ENCODE measurements at places on chromosomes 3 and 15. TPM values are rescaled to one million over a fixed set of nuclear protein-coding genes. Genes with fewer than 3 reads are reported as not detected.
A peak's percentile ranks its signal among the peaks of the same experiment; 100 is the strongest.

Gene APOD
- total RNA-seq: 24.4 TPM

Gene ESYT3
- total RNA-seq: 5.3 TPM

DNA sequence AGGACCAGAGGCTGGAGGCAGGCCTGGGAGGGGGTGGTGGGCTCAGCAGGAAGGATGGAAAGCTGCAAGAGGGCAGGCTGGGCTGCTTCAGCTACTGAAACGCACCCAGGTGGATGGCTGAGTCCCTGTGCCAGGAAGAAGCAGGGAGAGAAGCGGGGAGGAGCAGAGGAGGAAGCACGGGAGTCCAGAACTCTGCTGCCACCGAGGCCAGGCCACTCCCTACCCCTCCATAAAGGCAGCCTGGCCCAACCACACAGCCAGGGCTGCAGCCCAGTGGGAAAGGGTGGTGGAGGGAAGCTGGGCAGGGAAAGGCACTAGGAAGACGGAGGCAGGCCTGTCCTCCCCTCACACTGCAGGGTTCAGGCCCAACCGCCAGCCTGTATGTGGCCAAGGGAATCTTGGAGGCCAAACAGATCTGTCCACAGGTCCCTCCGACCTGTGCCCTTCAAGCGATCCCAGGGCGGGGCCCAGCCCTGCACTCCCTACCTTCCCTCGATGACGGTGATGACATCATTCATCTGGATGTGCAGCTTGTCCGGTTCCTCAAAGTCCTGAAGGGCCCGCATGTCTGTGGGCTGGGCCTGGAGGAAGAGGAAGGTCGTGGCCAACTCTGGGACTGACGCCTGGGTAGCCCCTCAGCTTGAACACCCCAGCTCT lies 30.5 kb downstream of the TNK2 start:
- no peak for DNase-seq
- H3K4me3 ChIP-seq: no peak overlapping the region
- H3K36me3 ChIP-seq: no peaks in the 10 kb centered on the region
- no peak overlapping the region for H3K27ac ChIP-seq

Gene ATG7
- 54.9 TPM for total RNA-seq

Gene ARPP21
- total RNA-seq: 0.44 TPM

GRCh38 chr3:23728601-23729117 lies 77.1 kb upstream of the UBE2E1 start:
- DNase-seq: no peak
- no peak overlapping the region for H3K27ac ChIP-seq
- no peaks in the 10 kb centered on the region for H3K4me1 ChIP-seq
- no peaks in the 10 kb centered on the region for H3K27me3 ChIP-seq
- no peak overlapping the region for H3K4me3 ChIP-seq

Gene TPRG1
- 2.7 TPM for total RNA-seq

DNA sequence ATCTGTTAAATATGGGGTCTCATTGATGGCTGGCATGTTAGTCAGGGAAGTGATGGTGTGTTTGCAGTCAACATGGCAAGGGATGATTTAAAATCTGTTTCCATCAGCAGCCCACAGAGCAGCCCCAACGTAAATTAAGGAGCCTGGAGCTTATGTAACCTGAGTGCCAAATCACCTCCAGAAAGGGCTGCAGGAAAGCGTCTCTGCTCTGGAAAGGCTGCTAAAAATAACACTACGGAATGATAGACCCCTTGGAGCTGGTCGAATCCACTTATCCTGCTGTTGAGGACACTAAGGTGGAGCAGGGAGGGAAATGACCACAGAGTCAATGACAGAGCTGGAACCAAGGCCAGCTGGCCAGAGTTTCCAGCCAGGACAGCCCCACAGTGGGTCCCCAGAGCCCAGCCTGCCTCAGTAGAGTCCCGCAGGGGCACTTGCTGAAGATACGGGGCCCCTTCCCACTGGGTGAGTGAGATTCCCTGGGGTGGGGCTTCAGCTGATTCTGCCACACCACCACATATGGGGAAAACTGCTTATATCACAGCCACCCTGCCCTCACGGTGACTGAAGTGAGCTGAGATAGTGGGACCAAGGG lies 63.5 kb downstream of the EPHB1 start:
- no peaks in the 10 kb centered on the region for H3K4me1 ChIP-seq
- DNase-seq: no peak
- no peak overlapping the region for H3K4me3 ChIP-seq
- H3K36me3 ChIP-seq: no peaks in the 10 kb centered on the region
- H3K27me3 ChIP-seq: no peaks in the 10 kb centered on the region
- H3K27ac ChIP-seq: no peak overlapping the region

Gene ECE2
- not detected for total RNA-seq

GRCh38 chr15:23083115-23083514 lies 43.7 kb upstream of the TUBGCP5 start:
- no peaks in the 10 kb centered on the region for H3K27me3 ChIP-seq
- H3K36me3 ChIP-seq: no peaks in the 10 kb centered on the region
- no peaks in the 10 kb centered on the region for H3K4me1 ChIP-seq
- H3K27ac ChIP-seq: no peak overlapping the region

DNA sequence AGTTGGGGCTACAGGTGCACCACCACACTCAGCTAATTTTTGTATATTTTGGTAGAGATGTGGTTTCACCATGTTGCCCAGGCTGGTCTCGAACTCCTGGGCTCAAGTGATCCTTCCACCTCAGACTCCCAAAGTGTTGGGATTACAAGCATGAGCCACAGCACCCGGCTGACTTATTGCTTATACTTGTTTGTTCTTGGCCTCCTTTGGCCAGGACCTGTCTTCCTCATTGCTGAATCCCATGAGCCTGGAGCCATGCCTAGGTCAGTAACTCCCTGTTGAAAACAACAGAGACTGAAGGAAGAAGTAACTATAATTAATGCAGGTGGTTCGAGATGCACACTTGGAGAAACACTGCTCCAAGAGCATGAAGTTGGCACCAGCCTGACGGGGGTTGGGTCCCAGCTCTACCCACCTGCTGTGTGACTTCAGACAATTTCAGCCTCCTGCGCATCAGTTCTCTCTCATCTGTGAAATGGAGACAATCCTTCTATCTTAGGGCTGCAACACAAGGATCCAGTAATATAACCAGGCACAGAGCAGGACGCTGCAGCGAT lies 38.9 kb downstream of the CPN2 start:
- H3K4me3 ChIP-seq: no peak overlapping the region
- no peaks in the 10 kb centered on the region for H3K27me3 ChIP-seq
- no peak overlapping the region for H3K27ac ChIP-seq
- H3K36me3 ChIP-seq: no peaks in the 10 kb centered on the region
- peaks cover 24% of the 10 kb centered on the region for H3K4me1 ChIP-seq

DNA sequence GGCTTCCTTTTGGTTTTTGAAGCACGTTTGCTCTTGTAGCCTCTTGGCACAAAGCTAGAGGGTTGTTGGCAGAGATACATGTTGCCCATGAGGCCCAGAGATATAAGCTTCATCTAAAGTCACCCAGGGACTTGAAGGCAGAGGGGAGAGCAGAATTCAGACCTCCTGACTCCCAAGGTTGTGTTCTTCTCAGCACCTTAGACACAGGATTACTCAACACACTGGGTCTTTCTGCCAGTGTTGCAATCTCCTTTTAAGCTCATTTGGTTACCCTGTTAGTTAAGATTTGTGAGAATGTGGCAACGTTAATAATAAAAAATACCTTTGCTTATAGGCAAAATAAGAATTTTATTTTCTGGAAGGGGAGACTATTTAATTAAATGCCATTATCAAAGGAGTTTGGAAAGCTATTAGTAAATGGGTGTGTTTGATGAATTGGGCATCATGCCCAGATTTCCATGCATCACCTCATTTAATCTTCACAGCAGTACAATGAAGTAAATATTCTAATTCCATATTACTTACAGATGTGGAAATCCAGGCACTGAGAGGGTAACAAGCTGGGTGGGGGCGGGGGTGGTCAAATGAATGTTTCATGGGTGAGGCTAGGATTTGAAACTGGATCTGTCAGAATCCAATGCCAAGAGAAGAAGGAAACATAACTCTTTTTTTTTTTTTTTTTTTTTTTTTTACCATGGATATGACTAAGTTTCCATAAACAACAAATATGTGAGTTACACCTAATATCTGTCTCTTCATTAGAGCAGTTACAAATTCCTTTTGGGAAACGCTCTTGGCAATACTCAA lies 183.3 kb downstream of the NR1D2 start:
- no peak overlapping the region for H3K27ac ChIP-seq
- H3K4me1 ChIP-seq: no peaks in the 10 kb centered on the region
- peaks cover 4% of the 10 kb centered on the region for H3K36me3 ChIP-seq
- H3K27me3 ChIP-seq: no peaks in the 10 kb centered on the region

DNA sequence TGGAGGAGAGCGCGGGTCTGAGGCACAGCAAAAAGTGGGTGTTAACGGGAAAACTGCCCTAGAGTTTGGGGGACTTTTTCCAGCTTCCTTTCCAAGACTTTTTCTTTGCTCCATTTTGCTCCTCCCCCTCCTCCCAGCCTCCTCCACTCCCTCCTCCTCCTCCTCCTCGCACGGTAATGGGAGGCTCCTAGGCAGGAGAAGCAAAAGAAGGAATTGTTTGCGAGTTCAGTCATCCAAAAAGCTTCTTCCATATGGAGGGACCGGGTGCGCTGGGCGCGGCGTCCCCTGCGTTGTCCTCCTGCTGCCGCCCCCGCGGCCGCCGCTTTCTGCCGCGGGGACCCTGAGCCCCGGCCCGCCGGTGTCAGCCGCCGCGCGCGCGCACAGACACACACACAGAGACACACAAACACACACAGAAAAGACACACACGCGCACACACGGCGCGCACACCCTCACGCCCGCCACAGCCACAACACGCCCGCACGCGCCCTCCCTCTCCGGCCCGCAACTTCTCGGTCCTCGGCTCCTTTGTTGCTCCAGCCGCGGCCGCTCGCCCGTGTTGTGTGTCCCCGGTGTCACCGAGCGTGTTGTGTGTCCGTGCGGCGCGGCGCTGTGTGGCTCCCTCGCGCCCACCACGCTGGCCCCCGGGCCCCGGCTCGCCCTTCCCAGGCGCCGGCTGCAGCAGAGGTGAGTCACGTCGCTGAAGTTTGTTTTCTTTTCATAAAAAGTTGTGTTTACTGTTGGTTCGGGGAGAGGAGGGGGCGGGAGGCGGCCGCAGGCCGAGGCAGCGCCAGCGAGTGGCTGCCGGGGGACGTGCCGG lies at the start of gene BOC:
BOC (plus strand) TSS at position 228 of the 820 bp plus-strand sequence. CDS start 38,246 bp downstream, outside the sequence.
- DNase-seq: peak; percentile 84
- H3K4me3 ChIP-seq: peak within 1 kb of the TSS; percentile 83
- no peaks in the 10 kb centered on the region for H3K4me1 ChIP-seq
- H3K36me3 ChIP-seq: no peaks in the 10 kb centered on the region

Gene EFCC1
- 3.7 TPM for total RNA-seq

- H3K27ac ChIP-seq: no peak overlapping the region
- no peak for DNase-seq
- no peaks in the 10 kb centered on the region for H3K4me1 ChIP-seq
- no peaks in the 10 kb centered on the region for H3K36me3 ChIP-seq
Observed at GRCh38 chr3:33173103-33173502, 45.5 kb downstream of the SUSD5 start.

DNA sequence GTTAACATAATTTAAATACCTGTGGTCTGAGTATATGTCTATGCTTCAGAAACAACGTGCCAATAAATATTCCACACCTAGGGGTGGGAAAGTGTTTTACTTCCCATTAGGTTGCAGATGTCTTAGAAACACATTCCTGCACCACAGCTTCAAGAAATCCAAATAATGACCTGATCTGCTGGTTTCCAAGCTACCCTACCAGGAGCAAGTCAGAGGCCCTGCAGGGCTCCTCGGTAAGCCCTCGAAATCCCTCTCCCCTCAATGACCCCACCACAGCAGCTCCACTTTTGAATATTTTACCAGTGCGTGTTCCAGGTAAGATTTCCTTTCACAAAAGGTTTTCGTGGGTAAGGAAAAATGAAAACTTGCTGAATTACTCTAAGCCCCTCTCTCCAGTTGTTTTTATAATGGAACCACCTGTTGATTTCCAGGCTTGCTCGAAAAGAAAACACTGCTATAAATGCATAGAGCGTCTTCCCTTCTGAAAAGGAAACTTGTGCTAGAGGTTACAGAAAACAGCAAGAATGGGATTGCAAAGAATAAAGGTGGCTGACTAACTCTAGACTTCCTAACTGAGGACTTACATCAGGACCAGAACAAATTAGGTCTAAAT lies 12.6 kb downstream of the IL12A start:
- H3K4me1 ChIP-seq: no peaks in the 10 kb centered on the region
- H3K36me3 ChIP-seq: no peaks in the 10 kb centered on the region
- H3K27ac ChIP-seq: no peak overlapping the region

DNA sequence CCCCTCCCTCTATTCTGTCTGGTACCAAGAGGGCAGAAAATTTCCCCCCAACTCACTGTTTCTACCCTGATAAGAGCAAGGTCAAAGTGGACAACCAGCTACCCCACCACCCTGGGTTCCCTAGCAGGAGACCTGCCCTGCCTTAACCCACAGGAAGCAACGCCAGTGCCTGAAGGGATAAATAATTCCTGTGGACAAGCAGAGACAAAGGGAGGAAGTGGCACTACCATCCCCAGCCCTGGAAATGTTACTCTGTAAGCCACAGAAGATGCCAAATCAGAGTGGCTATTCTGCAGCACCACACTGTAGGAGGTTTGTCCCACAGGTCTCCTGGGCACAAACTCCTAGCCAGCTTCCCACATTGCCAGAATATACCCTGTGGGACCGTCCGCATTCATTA lies 80.1 kb downstream of the DNAH12 start:
- no peak for DNase-seq
- no peak overlapping the region for H3K27ac ChIP-seq
- no peaks in the 10 kb centered on the region for H3K4me1 ChIP-seq
- H3K36me3 ChIP-seq: no peaks in the 10 kb centered on the region
- no peaks in the 10 kb centered on the region for H3K27me3 ChIP-seq
- H3K4me3 ChIP-seq: no peak overlapping the region

GRCh38 chr15:41241221-41241964 lies 10.3 kb downstream of the CHP1 start:
- H3K27ac ChIP-seq: no peak overlapping the region
- no peaks in the 10 kb centered on the region for H3K36me3 ChIP-seq
- no peak overlapping the region for H3K4me3 ChIP-seq

- no peaks in the 10 kb centered on the region for H3K4me1 ChIP-seq
- H3K27ac ChIP-seq: no peak overlapping the region
- DNase-seq: peak; percentile 86
- no peak overlapping the region for H3K4me3 ChIP-seq
- no peaks in the 10 kb centered on the region for H3K27me3 ChIP-seq
Observed at GRCh38 chr3:186614597-186615483, 2.0 kb downstream of the AHSG start.

Gene SI
- total RNA-seq: not detected

DNA sequence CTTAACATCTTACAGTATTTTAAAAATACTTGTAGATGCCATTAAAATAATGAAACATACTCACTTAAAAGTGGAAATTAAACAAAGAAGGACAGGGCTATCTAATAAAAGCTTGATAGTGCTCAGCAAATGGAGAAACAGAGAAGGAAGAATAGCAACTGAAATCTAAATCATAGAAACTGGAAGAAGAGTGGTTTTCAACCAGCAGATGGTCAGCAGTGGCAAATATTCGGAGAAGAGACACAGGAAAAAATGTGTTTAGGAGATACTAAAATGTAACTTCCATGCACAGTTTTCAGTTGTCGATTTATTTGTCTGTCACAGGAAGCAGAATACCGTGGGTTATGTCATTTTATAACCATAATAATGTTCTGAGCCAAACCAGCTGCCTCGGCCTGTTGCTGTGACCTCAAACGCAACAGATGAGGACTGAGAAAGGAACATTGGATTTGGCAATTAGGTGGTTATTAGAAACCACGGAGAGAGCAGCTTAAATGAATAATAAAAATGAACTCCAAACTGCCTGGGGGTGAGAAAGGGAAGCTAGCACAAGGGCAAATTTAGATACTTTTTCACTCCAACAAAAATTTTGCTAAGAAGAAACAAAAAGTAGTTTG lies 246.6 kb upstream of the KCNMB2 start:
- no peak for DNase-seq
- H3K4me3 ChIP-seq: no peak overlapping the region
- H3K27ac ChIP-seq: no peak overlapping the region

Gene IL17RE
- total RNA-seq: 8.5 TPM

- H3K27me3 ChIP-seq: no peaks in the 10 kb centered on the region
- H3K36me3 ChIP-seq: no peaks in the 10 kb centered on the region
- no peak overlapping the region for H3K27ac ChIP-seq
- no peaks in the 10 kb centered on the region for H3K4me1 ChIP-seq
Observed at GRCh38 chr15:33874156-33874555, 94.1 kb upstream of the CHRM5 start.
